ENCODE measurements at places on chromosomes 12 and 14.

DNA sequence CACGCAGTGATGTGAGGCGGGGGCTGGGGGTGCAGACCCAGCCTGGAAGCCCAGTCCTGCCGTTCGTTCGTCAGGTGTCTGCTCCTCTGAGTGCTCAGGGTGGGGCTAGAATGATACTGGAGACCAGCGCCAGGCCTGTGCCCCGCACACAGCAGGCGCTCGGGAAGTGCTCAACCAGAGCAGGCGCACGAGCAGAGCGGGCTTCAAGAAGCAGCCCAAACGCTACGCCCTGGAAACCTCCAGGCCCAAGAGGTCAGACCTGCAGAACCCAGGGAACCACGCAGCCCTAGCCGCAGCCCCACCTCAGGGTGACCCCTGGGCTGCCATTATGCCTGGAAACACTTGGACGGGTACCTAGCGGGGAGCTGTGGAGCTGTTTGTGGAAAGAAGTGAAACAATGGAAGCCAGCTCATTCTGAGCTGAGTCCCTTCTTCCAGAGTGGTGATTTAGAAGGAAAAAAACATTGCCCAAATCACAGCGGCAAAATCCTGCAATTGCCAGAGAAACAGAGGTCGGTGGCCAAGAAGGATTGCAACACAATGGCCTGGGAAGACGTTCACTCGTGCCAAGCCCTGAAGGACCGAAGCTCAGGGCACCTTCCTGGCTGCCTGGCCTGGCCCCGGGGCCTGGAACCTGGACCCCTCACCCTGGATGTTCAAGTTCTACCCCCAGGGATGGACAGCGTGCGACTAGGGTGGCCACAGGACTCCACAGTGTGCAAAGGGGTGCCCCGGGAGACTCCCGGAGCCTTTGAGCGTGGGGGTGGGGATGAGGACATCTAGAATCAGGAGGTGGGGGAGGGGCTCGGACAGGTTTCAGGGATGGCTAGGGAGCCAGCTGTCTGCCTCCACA is 40.4 kb upstream of the DIO3 start:
- no peak for DNase-seq

GRCh38 chr14:81245771-81246170 is 25.0 kb upstream of the GTF2A1 start:
- no peak for DNase-seq

- DNase-seq, result no peak
Observed at GRCh38 chr14:103867523-103867953, 20.2 kb upstream of the PPP1R13B start.

DNA sequence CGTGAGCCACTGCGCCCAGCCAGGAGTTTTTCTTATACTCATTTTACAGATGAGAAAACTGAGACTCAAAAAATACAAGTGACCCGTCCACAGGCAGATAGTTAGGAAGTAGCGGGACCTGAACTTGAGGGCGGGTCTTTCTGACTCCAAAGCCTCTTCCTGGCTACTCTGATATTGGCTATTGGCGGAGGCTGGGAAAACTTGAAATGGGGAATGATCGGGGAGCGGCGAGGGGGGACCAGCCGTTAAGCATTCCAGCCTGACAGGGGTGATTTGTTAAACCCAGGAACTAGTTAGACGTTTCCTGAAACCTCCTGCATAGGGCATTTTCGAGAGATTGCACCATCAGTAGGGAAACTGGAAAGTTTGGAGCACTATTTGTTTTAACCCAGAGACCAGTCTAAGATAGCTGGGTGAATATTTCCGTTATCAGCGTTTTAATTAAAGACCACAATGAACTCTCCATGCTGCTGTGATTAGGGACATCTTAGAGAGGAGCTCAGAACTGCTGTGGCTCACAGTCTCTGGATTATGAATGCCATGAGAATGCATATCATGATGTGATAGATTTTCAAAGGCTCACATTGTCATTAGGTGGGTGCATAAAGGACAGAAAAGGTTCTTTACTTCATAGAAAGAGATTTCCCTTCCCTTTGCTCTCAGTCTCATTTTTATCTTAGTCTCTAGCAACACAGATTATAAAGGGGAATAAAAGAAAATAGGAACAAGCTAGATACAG is 2.5 kb downstream of the NR1H4 start:
- DNase-seq, result no peak

- no peak for DNase-seq
Observed at GRCh38 chr14:55752580-55753390, 172.8 kb downstream of the KTN1 start.

DNA sequence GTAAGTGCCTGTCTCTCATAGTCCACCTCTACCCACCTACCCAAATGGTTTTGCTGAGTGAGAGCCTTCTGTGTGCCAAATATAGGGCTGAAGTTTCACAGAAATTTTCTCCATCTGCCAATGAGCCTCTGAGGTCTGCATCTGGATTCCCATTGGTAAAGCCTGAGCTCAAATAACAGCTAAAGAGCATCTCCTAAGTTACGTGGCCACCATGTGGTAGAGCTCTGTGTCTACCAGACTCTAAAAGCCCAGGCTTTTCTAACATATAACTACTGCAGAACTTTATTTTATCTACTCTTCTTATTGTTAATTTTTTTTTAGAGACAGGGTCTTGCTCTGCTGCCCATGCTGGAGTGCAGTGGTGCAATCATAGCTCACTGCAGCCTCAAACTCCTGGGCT is 16.0 kb downstream of the AMDHD1 start:
- no peak for DNase-seq

Data from activated CD8-positive, alpha-beta memory T cell treated with anti-CD3 and anti-CD28 coated beads for 1 hour (primary cell).